ENCODE measurements at places on chromosomes 3 and 15.

DNA sequence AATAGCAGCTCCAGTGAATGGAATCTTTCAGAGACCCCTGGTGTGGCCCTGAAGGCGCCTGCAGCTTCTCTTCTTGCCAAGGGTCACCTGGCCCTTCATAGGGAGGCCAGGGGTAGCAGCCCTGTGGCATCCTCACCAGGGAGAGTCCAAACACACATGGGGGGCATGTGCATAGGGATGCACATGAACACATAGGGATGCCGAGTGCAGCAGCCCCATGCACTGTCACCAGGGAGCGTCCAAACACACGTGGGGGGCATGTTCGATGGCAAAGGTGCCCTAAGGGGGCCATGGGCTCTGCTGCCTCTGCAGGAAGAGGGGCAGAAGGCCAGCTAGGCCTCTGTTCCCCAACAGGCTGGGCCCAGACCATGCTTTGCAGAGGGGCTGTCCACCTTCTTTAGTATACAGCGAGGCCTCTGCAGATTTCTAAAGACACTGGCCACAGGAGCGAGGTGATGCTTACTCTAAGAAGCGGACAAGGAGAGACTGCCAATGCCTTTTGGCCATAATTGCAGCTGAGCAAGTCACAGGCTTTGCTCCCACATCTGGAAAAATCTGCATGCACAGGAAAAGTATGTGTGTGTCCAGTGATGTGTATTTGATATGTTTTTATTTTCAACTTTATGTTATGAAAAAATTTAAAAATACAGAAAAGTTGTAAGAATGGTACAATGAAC, 21.0 kb downstream of the ANAPC13 start:
- no peak for DNase-seq

GRCh38 chr15:38242055-38242454, 10.6 kb upstream of the SPRED1 start:
- no peak for DNase-seq

- no peak for DNase-seq
These were observed 59.4 kb downstream of the DAPK2 start for GRCh38 chr15:63986751-63987341.

DNA sequence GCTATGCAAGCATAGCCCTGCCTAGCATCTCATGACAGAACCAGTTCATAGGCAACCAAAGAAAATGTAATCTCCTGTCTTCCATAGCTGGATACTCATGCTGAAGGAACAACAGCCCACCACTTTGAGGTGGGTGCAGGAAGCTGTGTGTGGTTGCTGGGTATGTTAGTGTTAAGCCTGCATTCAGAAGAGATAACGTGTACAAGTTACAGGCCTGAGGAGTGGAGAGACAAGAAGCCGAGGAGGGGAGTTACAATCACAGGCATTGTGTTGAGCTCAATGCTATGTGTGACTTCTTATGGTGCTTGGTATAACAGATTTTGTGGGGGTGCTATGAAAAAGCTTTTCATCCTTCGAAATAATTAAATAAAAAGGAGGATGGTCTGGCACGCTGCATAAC, 42.8 kb upstream of the SECISBP2L start:
- no peak for DNase-seq

- DNase-seq = no peak
These were observed 10.6 kb upstream of the PARL start for GRCh38 chr3:183895296-183895695.

GRCh38 chr3:169475576-169475975, 187.9 kb downstream of the MECOM start:
- no peak for DNase-seq

DNA sequence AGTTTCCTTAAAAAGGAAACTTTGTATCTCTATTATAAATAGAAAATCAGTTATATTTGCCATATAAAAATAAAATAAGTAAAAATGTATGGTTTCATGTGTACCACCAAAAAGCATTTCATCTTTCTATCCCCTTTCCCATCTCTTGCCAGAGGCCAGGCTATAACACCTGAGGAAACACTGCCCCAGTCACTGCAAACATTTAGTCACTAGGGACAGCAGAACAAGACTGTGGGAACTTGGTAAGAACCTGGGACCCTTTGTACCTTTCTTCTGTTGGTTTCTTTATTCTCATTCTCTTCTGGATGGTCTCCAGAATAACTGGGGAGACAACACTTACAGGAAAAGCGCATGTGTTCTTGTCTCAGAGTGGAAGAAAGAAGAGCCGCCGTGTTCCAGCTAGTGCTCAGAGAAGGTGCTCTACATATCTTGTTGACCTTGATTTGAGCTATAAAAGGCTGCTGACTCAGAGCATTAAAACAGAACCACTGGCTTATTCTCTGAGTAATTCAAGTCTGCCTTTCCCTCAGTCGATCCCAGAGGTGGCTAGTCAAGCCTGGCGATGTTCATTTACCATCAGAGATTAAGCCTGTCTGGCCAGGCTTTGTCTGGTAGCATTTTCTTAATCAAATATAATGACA, 361.6 kb downstream of the RBMS3 start:
- no peak for DNase-seq

- peak; percentile 57 for DNase-seq
These were observed 10.4 kb upstream of the BAHD1 start for GRCh38 chr15:40430271-40430805.

- DNase-seq = no peak
These were observed 18.8 kb upstream of the NRROS start for GRCh38 chr3:196620684-196621083.

DNA sequence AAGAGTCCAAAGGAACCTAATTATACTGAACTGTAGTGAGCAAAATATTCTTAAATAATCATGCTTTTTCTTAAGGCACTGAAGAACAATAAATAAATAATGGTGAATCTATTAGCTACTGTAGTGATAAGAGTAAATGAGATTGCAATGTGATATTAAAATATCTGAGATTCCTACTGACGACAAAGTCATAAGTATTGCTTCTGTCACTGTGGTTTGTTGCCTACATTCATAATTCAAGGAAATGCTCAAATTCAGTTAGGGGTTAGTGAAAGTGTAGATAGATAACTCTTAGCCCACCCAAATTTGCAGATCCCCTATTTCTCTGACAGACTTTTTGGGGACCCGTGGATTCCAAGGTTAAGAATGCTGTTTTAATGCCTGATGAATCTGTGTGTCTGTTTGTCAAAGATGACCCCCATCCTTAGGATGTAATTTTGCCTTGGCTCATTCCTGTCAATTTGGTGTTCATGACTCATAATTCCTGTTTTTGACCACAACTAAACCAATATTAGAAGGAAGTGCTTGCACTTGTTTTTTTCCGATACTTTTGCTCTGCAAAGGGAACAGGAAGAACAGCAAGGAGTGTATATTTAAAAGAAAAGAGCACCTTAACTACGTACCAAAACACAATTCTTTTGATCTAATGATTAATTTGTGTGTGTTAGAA, 86.7 kb downstream of the MAGI1 start:
- DNase-seq = no peak

- DNase-seq = no peak
These were observed 89.7 kb upstream of the CMC1 start for GRCh38 chr3:28151608-28152228.

GRCh38 chr15:88603885-88604284, 17.3 kb upstream of the AEN start:
- no peak for DNase-seq

- DNase-seq = no peak
These were observed 120.1 kb upstream of the DPH6 start for GRCh38 chr15:35665896-35666536.

DNA sequence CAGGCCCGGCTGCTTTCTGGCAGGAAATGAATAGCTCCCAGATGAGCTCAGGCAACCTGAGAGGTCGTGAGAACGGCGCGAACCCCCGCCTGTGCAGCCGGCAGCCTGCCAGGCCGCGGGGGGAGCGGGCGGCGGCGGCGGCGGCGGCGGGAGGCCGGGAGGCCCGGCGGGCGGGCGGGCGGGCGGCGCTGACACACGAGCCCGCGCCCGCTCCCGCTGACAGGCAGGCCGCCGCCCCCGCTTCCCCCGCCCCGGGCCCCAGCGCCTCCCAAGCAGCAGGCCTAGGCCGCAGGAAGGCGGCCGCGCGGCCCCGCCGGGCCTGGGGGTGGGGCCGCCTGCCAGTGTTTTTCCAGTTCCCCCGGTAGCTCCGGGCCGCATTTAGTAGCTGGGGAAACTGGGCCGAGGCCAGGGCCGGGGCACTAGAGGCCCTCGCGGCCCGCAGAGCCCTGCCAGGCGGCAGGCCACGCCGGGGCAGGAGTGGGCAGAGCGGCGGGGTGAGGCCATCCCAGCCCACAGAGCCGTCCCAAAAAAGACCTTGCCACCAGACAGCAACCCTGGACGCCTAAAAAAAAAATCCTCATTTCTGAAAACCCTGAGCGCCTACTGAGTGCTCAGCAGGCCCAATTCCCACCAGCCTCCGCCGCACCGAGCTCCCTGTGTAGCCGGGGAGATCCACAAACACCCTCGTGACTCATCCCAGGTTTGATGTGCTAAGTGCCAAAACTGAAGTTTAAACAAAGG, 5.6 kb downstream of the HES1 start:
- peak; percentile 65 for DNase-seq

DNA sequence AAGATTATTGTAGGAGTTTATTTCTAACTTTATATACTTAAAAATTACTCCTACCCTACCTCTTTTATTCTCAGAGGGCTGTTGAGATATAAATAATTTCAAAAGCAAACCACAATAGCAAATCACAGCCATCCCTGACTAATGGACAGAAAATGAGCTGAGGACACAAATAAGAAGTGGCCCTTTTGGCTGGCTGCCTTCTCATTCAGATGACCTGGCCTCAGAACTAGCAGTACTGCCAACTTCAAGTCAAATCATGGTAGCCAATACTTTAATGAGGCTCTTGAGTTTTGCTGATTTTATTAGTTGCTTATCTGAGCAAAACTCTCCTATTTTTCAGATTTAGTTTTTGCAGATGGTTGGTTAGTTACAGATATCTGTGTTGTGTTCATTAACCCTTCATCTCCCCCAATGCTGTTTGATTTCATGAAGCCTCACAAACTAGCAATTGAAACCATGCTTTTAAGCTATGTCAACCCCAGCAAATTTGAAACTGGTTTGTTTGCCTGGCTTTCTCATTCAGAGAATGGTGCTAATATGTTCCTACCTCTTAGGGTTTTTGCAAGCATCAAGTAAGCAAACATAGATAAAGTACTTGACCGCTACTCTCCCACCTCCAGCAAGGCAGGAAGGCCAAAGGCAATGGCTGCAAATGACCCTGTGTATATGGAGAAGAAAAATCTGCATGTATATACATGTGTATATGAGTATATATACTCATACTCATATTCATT, 73.4 kb upstream of the HACD2 start:
- no peak for DNase-seq

DNA sequence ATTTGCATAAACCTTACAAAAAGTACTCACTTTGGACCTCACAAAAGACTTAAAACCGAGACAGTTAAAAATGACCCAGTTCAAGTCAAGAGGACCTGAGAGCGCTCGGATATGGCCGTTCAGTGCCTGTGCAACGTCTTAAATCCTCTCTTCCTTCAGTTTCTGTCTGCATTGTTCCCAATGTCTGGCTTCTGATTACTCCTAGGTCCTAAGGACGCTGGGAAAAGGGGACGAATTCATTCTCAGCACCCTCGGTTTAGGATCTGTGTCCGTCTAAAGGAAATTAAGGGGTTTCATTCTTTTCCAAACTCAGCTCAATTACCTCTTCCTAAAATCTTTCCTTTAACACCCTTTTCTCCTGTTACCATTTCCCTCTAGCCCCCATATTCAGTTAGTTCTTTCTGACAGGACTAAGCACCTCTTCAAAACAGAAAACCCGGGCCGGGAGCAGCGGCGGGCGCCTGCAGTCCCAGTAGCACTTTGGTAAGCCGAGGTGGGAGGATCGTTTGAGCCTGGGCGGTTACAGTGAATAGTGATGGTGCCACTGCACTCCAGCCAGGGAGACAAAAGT, 970 bp downstream of the DPPA4 start:
- no peak for DNase-seq

DNA sequence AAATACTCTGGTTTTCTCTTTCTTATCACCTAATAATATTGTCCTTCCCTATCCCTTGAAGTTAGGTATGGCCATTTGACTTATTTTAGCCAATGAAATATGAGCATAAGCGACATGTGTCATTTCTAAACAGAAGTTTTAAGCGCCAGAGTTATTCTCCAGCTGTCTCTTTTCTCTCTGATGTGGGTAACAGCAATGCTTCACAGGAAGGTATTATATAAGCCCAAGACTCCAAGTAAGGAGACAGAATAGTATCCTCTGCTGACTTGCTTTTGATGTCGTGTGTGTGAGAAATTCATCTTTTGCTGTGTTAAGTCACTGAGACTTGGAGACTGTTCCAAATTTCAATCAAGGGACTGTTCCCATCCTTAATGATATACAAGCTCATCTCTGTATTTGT, 224.6 kb upstream of the NECTIN3 start:
- DNase-seq = no peak

DNA sequence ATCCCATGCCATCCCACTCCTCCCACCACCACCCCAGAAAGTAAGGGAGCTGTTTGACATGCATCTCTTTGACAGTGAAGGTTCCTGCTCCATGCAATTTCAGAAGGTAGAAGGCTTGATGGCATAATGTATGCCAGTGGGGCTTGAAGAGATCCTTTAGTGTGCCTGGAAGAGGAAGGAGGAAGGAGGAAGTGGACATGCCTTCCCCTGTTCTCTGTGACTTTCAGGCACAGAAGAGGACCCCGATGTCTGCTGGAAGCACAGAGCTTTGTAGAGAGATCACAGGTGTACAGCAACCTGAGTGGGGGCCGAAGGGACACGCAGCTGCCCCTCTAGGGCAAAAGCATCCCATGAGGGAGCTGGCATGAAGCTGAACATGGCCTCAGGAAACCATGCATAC, 171.6 kb downstream of the CD47 start:
- no peak for DNase-seq

GRCh38 chr3:142608631-142609030, 12.4 kb downstream of the PLS1 start:
- DNase-seq = no peak

GRCh38 chr3:53247619-53248018, 8.2 kb downstream of the TKT start:
- no peak for DNase-seq

DNA sequence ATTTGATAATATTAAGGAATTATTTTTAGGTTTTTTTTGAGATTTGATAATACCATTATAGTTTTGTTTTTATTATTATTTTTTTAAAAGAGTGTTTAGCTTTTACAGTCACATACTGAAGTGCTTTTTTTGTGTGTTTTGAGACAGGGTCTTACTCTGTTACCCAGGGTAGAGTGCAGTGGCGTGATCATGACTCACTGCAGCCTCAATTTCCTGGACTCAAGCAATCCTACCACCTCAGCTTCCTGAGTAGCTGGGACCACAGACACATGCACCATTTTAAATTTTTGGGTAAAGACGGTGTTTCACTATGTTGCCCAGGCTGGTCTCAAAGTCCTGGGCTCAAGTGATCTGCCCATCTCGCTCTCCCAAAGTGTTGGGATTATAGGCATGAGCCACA, 73.0 kb downstream of the SUMF1 start:
- DNase-seq = no peak

DNA sequence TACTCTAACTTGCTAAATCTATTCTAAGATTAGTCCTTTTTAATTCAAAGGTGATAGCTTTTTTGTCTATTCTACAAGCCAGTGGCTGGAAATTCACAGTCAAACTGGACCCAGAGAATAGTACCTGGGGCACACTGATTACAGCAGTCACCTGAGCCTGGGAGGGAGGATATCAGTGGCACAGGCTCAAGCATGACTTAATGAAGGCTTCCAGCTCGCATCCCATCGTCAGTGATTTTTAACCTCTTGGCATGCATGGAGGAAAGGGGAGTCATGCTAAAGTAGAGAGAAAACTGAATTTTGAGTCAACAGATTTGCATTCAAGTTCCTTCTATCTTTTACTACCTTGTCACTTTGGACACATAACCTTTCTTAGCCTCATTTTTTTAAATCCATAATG, 24.8 kb downstream of the GOLIM4 start:
- no peak for DNase-seq

- DNase-seq = no peak
These were observed 49.6 kb downstream of the SPSB4 start for GRCh38 chr3:141100531-141101320.
